Cerebellar cortex (tissue), 1 donor: ENCODE measurements at places on chromosomes 6 and 20.
A peak's percentile ranks its signal among the peaks of the same experiment; 100 is the strongest.

DNA sequence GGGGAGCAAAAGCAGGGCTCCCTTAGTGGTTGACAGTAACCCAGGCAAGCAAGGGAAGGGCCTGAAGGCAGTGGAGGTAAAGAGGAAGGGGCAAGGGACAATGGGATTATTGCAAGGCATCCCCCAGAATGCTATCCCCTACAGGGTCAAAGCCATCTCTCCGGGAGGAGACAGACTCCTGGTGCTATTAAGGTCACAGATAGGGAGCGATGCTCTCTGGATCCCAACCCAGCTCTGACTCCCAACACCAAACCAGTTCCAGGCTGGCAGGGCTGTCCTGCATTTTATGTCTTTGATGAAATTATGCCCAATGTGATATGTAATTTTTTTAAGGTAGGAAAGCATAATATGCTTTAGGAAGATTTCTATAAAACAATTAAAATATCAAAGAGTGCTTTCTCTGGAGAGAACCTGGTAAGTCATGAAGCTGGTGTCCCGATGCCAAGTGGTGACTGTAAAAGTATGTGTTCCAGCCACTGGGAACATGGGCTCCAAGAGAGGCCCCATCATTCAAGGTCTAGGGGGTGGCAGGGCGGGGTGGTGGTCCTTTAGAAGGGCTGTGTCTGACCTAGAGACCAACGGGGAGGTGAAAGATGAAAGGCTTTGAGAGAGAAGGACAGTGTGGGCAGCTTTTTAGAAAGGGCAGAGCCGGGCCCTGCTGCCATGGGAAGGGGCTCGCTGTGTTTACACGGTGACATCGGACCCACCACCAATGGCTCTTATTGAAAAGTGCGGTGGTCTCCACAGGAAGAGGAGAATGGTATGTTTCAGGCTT, 276.5 kb downstream of the CDC5L start:
- no peak for DNase-seq

DNA sequence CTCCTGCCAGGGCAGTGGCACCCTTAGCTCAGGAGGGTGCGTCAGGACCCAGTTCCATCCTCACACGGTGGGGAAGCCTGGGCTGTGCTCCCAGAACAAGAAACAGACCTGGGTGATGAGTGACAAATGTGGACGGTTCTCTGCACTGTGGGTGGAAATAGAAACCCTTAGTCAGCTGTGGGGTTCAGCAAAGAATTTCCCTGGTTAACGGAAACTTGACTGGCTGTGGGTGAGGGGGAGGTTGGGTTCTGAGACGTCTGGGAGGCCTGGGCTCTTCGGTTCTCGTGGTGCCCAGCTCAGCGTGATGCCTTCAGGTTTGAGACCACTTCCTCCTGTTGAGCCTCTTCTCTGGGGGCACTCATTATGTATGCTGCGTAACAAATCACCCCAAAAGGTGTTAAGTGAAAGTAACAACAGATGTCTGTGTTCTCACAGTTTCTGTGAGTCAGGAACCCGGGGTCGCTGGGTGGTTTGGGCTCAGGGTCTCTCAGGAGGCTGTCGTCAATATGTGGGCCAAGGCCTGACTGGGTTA, 53.1 kb upstream of the FAM83D start:
- DNase-seq, result no peak

DNA sequence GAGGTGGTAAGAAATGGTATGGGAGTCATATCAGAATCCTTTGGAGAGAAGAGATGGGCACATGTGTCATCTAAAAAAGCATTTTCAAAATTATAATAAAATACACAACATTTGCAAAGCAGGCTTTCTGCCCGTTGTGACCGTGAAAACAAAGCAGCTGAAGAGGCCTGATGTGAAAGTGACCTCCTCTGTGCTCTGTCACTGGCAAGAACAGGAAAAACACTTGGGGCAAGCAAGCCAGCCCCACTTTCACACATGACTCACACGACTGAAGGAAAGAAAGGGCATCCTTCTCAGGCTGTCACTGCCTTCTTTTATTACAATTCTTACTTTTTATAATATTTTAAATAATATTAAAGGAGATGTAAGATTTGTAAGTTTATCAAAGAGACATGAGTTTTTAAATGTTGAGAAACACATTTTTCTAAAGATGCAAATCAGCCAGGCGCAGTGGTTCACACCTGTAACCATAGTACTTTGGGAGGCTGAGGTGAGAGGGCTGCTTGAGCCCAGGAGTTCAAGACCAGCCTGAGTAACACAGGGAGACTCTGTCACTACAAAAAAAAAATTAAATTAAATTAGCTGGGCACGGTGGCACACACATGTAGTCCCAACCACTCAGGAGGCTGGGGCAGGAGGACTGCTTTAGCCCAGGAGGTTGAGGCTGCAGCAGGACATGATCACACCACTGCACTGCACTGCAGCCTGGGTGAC, 143.7 kb downstream of the BTBD9 start:
- DNase-seq, result no peak

GRCh38 chr20:34834459-34834893, 9.0 kb upstream of the NCOA6 start:
- peak; percentile 68 for DNase-seq

GRCh38 chr6:94074764-94075163, 655.4 kb upstream of the EPHA7 start:
- no peak for DNase-seq

- no peak for DNase-seq
Observed at GRCh38 chr20:49987868-49988690, 5.3 kb downstream of the SNAI1 start.

DNA sequence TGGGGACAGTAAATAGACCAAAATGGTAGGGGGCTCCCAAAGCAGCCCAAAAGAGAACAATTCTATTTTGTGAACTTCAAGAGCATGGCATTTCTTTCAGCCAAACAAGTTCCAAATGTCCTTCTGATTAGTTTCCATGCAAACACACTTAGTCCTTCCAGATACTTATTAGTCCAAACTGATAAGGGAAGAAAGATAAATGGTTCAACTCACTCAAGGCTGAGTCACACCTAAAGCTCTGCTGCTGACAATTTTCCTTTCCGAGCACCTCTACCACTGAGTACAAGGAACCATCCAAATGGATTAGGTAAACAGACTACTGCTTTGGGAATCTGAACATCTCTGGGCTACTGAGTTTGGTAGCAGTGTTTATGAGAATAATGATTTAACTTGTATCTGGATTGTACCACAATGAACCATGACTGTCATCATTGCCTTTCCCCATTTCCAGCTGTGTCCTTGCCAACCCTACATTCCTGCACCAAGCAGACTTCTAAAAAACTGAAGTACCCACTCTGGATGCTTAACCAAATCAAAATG, 71.2 kb downstream of the TNFRSF21 start:
- DNase-seq, result no peak

DNA sequence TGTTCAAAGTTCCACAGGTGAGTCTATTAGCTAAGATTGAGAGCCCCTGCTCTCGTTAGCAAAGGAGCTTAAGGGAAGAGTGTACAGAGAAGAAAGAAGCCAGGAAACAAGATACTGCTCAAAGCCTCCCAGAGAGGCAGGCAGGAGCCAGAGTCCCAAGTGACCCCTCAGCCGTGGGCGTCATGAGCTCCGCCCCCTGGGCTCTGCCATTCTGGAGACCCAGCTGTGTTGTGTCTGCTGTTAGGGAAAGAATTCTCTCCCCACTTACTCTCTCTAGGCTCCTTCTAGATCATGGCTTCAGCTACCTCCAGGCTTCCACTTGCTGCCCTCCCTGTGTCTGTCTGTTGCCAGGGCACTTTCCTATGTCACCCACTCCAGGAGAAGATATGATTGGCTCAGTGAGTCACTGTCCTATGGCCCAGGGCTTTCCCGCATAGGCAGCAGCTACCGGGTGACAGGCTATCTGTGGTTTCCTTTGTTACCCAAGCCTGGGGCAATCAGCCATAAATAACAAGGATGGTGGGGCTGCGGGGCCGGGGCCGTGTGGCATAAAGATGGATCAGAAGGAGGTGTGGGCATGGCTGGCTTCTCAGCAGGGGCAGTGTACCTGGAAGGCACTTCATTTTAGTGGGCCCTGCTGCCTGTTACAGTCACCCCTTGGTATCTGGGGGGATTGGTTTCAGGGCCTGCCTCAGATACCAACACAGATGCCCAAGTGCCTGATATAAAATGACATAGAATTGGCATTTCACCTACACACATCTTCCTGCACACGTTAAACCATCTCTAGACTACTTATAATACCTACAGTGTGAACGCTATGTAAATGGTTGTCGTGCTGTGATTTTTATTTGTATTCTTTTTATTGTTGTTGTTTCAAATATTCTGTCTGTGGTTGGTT, 118.9 kb downstream of the ARMC2 start:
- no peak for DNase-seq
